ENCODE measurements at places on chromosomes 6 and 20.
A peak's percentile ranks its signal among the peaks of the same experiment; 100 is the strongest.

DNA sequence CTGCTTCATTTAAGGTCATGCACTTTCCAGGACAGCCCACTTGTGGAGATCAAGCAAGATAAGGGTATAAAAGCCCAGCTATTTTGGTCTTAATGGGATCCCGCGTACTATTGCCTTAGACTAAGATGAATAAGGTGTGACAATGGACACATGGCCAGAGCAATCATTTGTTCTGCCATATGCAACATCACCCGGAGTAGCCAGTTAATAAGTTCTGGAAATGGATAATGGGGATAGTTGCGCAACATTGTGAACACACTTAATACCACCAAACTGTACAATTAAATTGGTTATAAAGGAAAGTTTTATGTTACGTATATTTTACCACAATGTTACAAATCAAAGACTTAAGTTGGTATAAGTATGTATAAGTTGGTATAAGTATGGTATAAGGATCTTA lies 674.5 kb downstream of the HDGFL1 start:
- DNase-seq, result no peak

GRCh38 chr6:90411292-90411781 lies 114.7 kb upstream of the BACH2 start:
- DNase-seq, result peak; percentile 30

- DNase-seq, result no peak
These were observed 11.0 kb upstream of the FOXF2 start for GRCh38 chr6:1378065-1379016.

DNA sequence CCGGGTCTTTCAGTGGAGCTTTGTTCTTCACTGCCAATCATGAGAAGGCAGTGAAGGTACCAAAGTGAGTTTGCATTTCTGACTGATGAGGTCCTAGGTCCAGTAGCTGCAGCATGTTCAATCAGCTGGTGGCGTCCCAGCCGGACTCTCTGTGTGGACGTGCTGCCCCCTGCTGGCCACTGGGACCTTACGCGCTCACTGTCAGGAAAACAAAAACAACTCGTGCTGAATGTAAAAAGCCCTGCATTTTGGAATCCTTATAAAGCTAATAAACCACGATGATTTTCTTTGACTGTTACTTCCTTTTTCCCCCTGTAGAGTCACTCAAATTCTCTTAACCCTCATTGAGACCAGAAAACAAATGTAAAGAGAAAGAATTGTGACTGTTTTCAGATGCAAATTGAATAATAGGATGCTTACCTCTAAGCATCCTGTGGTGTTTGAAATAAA lies 4.9 kb upstream of the CD24 start:
- DNase-seq, result peak; percentile 73

GRCh38 chr6:146224449-146224848 lies 195.6 kb downstream of the GRM1 start:
- no peak for DNase-seq

DNA sequence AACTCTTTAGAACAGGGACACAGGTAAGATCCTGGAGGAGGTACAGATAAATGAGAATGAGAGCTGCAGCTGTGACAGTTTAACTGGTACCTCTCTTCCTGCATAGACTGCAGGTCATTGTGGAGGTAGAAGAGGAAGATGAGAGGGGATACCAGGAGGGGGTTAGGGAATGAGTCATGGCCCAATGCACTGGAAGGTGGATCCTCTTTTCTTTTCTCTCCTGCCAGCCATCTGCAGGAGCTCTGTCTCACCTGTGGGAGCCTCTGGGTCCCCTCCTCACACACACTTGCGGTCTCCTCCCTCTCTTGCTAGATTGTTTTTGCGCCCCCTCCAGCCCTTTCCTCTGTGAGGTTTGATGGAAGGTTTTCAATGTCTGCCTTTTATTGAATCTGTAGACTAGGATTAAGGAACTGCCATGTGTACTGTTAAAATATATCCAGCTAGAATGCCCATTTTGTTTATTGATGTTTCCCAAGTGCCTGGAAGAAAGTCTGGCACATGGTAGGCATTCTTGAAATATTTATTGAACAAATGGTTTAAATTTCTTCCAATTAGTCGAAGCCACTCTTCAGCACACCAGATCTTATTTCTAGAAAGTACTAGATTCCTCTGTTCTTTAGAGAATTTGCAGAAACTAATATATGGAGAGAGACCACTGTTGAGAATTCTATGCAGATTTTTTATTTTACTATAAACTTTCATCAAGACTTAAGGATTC lies 13.0 kb downstream of the C6orf163 start:
- DNase-seq, result no peak

DNA sequence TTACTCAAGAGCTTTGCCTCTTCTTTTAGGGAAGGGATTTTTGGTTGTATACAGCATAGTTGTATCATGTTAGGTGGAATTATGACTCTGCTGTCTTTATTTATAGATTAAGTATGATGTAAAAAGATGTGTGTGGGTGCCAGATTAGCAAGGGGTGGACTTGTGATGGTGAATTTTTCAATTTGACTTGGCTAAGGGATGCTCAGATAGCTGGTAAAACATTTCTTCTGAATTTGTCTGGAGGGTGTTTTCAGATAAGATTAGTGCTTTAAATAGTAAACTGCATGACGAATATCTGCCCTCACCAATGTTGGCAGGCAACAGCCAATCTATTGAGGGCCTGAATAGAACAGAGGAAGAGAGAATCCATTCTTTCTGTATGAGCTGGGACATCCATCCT lies 173.3 kb upstream of the TNFAIP3 start:
- DNase-seq, result no peak

- no peak for DNase-seq
These were observed 3.2 kb upstream of the PPP1R3G start for GRCh38 chr6:5081955-5082354.

- DNase-seq, result no peak
These were observed 42.3 kb downstream of the GNAS start for GRCh38 chr20:58894652-58895447.

GRCh38 chr20:40335437-40335836 lies 353.6 kb downstream of the MAFB start:
- no peak for DNase-seq

DNA sequence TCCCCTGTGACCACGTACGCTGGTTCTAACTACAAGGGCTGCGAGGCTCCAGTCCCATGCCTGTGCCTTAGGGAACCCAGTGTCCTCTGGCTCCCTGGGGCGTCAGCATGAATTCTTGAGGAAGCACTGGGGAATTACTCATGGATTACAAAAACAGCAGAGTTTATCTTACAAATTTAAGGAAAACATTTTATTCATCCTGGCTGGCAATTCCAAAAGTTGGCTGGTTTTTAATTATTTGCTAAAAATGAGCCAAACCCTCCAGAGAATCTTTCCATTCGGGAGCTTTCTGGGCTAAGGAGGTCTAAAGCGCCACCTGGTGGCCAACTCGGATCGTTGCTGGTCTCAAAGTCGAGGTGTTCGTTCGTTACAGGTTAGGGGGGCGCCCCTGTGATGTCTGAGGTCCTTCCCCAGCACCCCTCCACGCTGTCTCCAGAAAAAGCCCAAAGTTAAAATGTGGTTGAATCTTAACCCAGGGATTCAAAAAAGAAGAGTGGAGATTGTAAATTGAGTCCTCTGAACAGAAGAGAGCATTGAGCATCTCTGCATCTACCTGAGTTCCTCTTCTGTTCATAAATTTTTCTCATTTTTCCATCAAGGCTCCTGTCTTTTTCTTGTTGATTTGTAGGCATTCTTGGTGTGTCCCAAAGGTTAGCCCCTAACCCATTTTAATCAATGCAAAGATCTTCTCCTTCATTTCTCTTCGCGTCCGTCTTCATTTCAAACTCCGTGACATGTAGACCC lies 99.4 kb downstream of the BFSP1 start:
- peak; percentile 44 for DNase-seq

GRCh38 chr6:87697581-87698546 lies 4.2 kb downstream of the AKIRIN2 start:
- no peak for DNase-seq

GRCh38 chr20:57532104-57532503 lies 7.2 kb upstream of the CTCFL start:
- no peak for DNase-seq

GRCh38 chr20:13412806-13413445 lies 191.9 kb downstream of the ISM1 start:
- DNase-seq, result no peak

- no peak for DNase-seq
These were observed 159.0 kb downstream of the GMDS start for GRCh38 chr6:2086326-2086965.

DNA sequence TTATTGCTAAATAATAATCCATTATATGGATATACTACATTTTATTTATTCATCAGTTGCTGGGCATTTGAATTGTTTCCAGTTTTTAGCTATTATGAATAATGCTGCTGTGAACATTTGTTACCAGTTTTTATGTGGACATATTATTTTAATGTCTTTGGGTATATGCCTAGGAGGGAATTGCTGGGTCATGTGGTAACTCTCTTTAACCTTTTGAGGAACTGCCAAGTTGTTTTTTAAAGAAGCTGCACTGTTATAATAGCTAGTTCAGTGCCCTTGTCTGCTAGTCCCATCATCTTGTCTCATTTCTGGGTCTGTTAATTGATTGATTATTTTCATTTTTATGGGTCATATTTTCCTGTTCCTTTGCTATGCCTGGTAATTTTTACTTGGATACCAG lies 56.3 kb downstream of the FOXO3 start:
- DNase-seq, result no peak

DNA sequence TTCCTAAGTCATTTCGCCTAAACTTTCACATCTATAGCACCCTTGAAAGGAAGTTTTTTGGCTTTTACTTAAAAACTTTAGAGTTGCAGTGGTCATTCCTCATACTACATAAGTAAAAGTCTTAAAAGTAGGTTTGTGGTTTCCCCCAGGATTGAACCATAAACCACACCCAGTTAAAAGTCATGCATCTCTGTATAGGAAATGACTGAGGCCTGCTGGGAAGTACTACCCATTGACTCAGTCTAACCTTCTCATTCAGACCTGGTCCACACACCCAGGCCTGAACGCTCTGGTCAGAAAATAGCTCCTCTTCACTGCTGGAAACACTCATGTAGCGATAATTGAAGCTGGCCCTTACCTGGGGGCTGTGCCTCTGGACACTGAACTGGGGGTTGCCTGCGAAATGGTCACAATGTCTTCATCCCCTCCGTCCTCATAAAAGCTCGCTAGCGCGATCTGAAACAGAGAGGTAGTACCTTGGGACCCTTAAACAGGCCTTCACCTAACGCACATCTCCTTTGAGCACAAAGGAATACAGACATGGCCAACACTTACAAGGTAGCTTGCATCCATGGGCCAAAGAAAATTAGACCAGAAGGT lies 2.6 kb downstream of the NSFL1C start:
- no peak for DNase-seq

GRCh38 chr6:27157459-27158315 lies 89.8 kb upstream of the PRSS16 start:
- peak; percentile 74 for DNase-seq

DNA sequence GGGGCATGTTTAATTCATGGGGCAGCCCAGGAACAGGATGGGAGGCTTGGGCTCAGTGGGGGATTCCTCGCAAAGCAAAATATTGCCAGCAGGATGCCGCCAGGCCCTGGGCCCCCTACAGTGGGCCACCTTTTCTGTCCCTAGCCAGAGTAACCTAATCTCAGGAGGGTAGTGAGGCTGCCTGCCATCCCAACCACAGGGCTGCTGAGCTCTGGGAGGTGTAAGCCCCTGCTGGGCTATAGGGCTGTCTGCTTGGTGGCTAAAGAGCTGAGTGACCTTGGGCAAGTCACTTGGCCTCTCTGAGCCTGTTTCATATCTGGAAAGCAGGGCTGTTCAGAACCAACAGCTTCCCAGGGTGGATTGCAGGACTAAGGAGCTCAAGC lies 35.7 kb upstream of the CDH22 start:
- DNase-seq, result no peak

GRCh38 chr20:43376831-43377230 lies 80.9 kb upstream of the SRSF6 start:
- DNase-seq, result no peak

DNA sequence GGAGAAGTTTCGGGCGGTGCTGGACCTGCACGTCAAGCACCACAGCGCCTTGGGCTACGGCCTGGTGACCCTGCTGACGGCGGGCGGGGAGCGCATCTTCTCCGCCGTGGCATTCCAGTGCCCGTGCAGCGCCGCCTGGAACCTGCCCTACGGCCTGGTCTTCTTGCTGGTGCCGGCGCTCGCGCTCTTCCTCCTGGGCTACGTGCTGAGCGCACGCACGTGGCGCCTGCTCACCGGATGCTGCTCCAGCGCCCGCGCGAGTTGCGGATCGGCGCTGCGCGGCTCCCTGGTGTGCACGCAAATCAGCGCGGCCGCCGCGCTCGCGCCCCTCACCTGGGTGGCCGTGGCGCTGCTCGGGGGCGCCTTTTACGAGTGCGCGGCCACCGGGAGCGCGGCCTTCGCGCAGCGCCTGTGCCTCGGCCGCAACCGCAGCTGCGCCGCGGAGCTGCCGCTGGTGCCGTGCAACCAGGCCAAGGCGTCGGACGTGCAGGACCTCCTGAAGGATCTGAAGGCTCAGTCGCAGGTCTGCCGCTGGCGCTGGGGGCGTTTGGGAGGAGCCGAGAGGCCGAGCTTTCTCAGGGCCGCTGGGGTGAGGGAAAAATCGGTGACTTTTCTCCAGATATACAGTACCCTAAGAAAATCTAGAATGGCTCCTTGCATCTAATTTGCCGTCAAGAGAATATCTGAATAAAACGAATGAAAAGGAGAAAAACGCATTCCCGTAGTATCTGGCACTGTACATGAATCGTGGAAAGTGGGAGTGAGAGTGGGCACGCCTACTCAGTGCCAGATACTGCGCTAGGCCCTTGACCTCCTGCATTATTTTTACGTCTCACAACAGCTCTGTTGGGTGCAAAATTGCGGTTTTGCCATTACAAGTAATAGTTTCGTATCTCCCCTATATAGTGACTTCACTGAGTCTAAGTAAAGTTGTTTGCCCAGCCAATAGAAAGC lies 1.0 kb downstream of the CALHM6 start:
- peak; percentile 52 for DNase-seq

DNA sequence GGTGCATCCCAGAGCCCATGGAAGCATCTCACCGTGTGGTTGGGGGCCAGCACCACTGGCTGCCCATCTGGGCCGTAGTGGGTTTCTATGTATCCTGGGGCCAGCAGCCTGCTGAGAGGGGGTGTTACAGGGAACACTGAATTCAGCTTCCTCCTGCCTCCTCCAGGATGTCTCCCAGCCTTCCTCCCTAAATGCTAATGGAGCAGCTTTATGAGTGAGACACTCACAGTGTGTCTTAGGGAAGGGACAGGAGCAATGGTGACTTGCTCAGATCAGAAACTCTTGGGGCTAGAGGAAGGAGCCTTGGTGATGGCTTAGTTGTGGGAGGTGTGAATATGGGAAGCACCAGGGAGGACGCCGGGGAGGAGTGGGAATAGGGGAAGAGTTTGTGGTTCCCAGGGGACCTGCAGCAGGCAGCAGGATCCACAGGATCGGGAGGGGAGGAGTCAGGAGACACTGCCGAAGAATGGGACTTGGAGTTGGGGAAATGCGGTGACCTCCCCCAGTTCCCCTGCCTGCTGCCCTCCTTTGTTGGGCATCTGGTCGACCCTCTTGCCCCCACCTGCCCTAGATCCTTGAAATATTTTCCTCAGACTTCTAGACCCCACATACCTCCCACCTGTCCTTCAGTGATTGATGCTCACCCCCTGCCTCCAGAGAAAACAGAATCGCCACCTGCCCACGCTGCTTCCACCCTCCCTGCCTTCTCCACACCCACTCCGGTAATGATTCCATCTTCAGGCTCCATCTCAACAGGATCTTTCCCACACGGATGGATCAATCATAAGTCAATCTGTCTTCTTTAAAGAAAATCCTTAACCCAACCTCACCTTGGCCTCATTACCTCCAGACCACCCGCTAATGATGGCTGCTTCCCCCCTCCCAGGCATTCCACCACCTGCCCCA lies 6.6 kb downstream of the ADAM33 start:
- DNase-seq, result no peak

- DNase-seq, result no peak
These were observed 117.6 kb downstream of the MRPL14 start for GRCh38 chr6:44009425-44010321.
